ENCODE measurements at places on chromosomes 3 and 15. TPM values are rescaled to one million over a fixed set of nuclear protein-coding genes. Genes with fewer than 3 reads are reported as not detected.

CYP1A2 gene
- not detected for total RNA-seq

DNA sequence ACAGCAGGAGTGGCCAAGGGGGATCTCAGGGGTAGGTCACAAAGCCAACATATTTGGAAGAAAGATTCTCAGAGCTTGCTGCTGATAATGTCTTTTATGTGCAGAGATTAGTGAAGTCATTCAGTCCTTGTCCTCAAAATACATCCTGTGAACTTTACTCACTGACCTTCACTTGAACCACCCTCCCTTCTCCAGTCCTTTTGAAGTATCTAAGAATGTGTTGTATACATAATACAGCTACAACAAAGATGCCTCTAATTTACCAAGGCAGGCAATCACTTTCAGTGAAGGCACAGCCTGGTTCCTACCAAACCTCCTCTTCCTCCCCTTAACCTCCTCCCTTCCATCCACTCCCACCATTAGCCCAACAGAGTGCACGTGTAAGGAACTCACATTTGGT lies 38.3 kb downstream of the ETV5 start:
- H3K27ac ChIP-seq, result no peak overlapping the region
- DNase-seq, result no peak
- no peaks in the 10 kb centered on the region for H3K4me1 ChIP-seq
- no peaks in the 10 kb centered on the region for H3K36me3 ChIP-seq
- H3K27me3 ChIP-seq, result no peaks in the 10 kb centered on the region
- H3K4me3 ChIP-seq, result no peak overlapping the region

DNA sequence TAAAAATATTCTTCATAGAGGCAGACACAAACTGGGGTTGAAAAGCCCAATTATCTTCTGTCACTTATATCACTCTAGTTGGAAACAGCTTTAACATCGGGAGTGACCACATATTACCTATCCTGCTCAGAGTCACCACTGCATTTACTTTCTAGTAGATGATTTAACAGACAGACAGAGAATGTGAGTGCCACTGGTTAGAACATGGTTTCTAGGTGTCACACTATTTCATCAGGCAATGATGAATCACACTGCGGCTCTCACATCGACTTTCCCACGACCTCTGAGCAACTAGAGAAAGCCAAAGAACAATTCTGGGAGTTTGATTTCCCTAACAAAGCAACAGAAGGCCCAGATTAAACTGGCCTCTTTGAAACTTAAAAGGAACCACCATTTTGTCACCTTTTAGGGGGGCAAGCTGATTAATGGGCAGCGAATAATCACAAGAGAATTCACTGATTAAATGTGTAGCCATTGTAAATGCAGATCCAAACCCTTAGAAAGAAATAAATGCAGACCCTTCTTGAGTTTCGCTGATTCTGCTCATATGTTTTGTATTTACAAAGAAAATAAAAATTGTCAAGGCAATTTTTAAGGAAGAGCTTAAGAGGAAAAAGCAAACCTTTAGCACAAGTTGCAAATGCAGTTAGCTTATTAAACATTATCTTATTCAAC lies 112.6 kb upstream of the KBTBD8 start:
- no peak overlapping the region for H3K27ac ChIP-seq
- H3K27me3 ChIP-seq, result no peaks in the 10 kb centered on the region
- no peaks in the 10 kb centered on the region for H3K36me3 ChIP-seq
- no peaks in the 10 kb centered on the region for H3K4me1 ChIP-seq

PCOLCE2 gene
- total RNA-seq, result 5.2 TPM

GRCh38 chr15:99844150-99844549 lies 110.9 kb upstream of the LYSMD4 start:
- H3K4me3 ChIP-seq, result no peak overlapping the region
- no peak for DNase-seq
- no peaks in the 10 kb centered on the region for H3K36me3 ChIP-seq
- no peaks in the 10 kb centered on the region for H3K4me1 ChIP-seq
- H3K27me3 ChIP-seq, result no peaks in the 10 kb centered on the region

GRCh38 chr3:131282379-131282778 lies 99.2 kb upstream of the NUDT16 start:
- no peaks in the 10 kb centered on the region for H3K36me3 ChIP-seq
- H3K4me3 ChIP-seq, result no peak overlapping the region

CA12 gene
- 392 TPM for total RNA-seq

- H3K27me3 ChIP-seq, result peaks cover 100% of the 10 kb centered on the region
- no peak overlapping the region for H3K27ac ChIP-seq
- no peaks in the 10 kb centered on the region for H3K4me1 ChIP-seq
- DNase-seq, result no peak
- no peaks in the 10 kb centered on the region for H3K36me3 ChIP-seq
These were observed 246.8 kb upstream of the TOPAZ1 start for GRCh38 chr3:43994657-43995546.

GRCh38 chr15:74460298-74460697 lies 662 bp downstream of the UBL7 start:
- DNase-seq, result no peak
- no peaks in the 10 kb centered on the region for H3K27me3 ChIP-seq
- no peaks in the 10 kb centered on the region for H3K36me3 ChIP-seq
- H3K27ac ChIP-seq, result peak overlapping the region; percentile 86
- H3K4me3 ChIP-seq, result peak overlapping the region; percentile 69

DNA sequence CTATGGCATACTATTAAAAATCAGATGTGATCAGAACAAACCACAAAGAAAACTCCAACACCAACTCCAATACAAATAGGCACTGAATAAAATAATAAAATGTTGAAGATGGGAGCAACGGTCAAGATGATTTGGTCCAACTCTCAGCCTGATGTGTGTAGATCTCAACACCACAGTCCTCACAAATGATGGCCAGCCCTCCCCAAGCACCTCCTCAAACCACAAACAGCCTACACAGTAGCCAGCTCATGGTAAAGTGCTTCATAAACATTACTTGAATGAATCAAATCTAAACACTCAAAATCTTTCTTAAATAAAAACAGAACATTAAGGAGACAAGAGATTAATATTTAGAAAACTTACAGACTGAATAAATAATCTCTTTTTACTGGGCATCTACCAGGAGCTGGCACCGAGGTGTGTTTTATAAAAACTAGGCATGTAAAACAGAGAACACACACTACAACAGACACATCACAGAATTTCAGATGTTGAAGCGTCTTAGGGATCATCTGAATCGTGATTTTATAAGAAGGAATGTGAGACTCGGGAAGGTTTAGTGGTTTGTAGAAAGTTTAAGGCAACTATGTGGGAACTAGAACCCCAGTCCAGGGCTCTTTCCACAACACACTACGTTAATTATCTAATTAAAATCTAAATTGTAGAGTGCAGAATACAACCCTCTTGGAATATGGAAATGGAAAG lies 102.4 kb downstream of the MYLK start:
- peaks cover 11% of the 10 kb centered on the region for H3K4me1 ChIP-seq
- no peaks in the 10 kb centered on the region for H3K36me3 ChIP-seq
- H3K27ac ChIP-seq, result peak overlapping the region; percentile 78
- H3K4me3 ChIP-seq, result no peak overlapping the region
- DNase-seq, result no peak

DNA sequence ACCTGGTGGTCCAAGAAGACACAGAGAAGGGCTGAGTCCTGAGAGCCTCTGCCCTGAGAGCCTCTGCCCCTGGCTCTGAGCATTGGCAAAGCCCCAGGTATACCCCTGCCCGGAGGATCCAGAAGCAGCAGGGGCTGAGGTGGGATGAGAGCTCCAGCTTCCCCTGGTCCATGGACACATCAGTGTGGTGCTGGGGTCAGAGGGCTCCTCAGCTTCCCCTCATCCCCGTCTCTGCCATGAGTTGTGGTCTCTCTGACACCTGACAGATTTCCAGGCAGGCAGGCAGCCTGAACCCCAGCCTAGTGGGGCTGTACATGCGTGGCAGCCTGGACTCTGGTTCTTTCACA lies 3.5 kb upstream of the KLF15 start:
- peaks cover 53% of the 10 kb centered on the region for H3K27me3 ChIP-seq
- H3K27ac ChIP-seq, result no peak overlapping the region
- peak; percentile 3 for DNase-seq
- peaks cover 14% of the 10 kb centered on the region for H3K4me1 ChIP-seq
- no peaks in the 10 kb centered on the region for H3K36me3 ChIP-seq

DNA sequence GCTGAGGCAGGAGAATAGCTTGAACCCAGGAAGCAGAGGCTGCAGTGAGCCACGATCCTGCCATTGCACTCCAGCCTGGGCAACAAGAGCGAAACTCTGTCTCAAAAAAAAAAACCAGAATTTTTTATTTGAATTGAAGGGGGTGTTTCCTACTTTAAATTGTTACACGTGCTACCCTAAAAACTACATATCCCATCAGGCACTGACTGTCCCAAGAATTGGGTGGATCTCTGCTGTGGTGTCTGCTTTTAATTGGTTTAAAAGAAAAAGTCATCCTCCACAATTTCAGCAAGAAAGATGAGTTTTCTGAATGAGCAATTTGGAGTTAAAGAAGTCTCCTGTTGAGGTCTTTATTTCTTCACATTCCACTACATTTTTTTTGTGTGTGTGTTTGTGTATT lies 2.1 kb downstream of the PDIA3 start:
- H3K27me3 ChIP-seq, result no peaks in the 10 kb centered on the region
- H3K27ac ChIP-seq, result peak overlapping the region; percentile 96
- peaks cover 40% of the 10 kb centered on the region for H3K4me1 ChIP-seq

SMARCC1 gene
- 21.3 TPM for total RNA-seq

DNA sequence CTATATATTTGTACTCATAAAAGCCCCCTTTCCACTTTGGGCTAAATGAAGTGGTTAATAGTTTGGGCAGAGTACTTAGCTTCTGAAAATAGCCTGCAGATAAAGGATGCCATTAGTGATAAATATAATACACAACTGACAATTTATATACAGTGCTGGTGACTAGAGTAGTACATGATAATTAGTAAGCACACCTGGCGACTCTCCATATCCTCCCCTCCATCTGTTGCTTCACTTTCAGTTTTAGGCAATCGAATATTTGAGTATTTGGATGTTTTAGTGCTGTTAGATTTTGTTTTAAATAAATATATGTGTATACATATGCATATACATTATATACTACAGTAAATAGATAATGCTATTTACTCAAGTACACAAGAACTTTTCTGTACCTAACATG lies 35.9 kb upstream of the CHMP2B start:
- no peaks in the 10 kb centered on the region for H3K27me3 ChIP-seq
- no peak for DNase-seq
- H3K4me3 ChIP-seq, result no peak overlapping the region
- H3K27ac ChIP-seq, result no peak overlapping the region

All from transverse colon (tissue), 4 donors.